ENCODE measurements at places on chromosomes 12 and 14.

- peak; percentile 30 for DNase-seq
Observed at GRCh38 chr12:57040750-57041149, 9.2 kb downstream of the MYO1A start.

- peak; percentile 52 for DNase-seq
Observed at GRCh38 chr12:123445388-123446332, 9.2 kb upstream of the RILPL2 start.

DNA sequence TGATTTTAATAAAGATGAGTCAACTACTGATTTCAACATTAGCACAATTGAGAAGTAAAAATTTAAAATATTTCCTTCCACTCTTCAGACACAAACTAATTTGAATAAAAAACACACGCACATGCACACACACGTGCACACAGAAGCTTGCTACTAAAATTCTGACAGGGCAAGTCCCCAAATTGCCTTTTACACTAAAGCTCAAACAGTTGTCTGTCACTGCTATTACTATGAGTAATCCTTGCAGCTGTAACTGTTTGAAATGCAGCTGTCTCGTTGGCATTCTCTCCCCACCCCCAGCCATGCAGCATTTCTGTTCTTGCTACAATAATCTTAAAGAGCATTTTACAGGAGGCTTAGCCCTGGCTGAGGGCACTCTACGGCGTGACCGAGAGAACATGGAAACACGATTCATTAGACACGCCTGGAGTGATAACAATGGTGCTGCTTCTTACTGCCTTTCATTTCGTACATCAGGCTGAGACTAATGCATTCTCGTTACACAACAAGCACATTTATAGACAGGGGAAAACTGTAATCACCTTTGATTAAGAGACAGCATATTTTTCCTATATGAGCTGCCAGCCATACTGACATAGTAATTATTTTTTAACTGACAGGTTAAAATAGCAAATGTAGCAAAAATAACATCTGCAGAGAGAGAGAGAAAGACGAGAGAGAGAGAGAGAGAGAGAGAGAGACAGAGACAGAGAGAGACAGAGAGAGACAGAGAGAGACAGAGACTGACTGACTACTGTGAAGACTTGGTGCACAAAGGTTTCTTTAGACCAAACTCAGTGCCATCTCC is 153.8 kb downstream of the MED13L start:
- peak; percentile 43 for DNase-seq

GRCh38 chr12:1553987-1554982 is 40.1 kb downstream of the FBXL14 start:
- DNase-seq = no peak

- no peak for DNase-seq
Observed at GRCh38 chr12:131735476-131736445, 24.9 kb downstream of the SFSWAP start.

DNA sequence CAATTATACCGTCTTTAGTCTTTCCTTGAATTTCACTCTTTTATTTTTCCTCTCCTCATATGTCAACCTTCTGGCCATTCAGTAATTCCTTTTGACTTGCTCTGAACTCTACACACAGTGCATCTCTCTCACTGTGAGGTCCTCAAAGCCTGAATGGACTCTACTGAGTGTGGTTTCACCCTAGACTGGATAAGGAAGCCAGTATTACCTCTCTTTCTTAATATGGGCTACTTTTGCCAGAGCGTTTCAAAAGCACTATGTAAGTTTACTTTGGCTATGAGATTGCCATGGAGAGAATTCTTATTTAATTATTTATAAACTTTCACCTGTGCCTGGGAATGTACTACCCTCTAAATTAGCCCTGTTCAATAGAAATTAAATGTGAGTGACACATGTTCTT is 343.5 kb upstream of the DDHD1 start:
- no peak for DNase-seq

DNA sequence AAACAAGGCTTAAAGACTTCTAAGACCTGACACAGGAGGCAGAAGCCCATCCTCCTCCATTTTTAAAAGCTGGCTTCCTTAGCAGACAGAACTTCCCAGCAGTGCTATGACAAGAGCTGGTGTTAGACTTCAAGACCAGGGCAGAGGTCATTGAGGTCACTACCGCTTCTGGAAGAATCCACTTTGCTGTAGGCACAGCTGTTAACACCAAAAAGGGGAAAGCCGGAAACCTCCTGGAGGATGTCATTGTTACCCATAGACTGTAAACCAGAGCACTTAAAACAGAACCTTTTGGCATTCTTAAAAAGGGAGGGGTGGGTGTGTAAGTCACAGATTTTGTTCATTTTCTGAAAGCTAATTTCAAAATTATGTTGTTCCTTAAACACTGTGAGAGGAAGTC is 445.7 kb downstream of the TMTC2 start:
- DNase-seq = no peak

GRCh38 chr14:20177433-20177974 is 13.2 kb upstream of the OR11G2 start:
- no peak for DNase-seq

GRCh38 chr12:79141776-79142175 is 277.2 kb downstream of the SYT1 start:
- no peak for DNase-seq

DNA sequence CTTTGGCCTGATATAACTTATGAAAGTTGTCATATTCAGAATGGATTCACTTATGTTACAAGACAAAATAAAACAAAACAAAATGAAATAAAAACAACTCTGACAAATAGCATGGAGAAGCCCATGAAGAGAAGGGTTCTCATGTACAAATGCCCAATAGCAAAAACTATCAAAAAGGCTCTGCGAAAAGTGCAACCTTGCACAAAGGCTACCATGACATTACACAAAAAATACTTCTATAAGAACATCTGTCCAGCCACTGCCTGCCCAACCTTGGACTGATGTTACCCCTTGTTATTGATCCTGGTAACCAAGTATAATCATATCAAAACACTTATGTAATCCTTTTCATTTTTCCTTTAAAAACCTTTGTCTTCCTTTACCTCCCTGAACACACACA is 213.0 kb downstream of the ATP23 start:
- DNase-seq = no peak

GRCh38 chr12:117508468-117508867 is 147.0 kb upstream of the NOS1 start:
- no peak for DNase-seq

- DNase-seq = peak; percentile 23
Observed at GRCh38 chr12:88538250-88538649, 42.0 kb downstream of the KITLG start.

GRCh38 chr14:67360470-67361206 is 510 bp downstream of the EIF2S1 start:
- no peak for DNase-seq

DNA sequence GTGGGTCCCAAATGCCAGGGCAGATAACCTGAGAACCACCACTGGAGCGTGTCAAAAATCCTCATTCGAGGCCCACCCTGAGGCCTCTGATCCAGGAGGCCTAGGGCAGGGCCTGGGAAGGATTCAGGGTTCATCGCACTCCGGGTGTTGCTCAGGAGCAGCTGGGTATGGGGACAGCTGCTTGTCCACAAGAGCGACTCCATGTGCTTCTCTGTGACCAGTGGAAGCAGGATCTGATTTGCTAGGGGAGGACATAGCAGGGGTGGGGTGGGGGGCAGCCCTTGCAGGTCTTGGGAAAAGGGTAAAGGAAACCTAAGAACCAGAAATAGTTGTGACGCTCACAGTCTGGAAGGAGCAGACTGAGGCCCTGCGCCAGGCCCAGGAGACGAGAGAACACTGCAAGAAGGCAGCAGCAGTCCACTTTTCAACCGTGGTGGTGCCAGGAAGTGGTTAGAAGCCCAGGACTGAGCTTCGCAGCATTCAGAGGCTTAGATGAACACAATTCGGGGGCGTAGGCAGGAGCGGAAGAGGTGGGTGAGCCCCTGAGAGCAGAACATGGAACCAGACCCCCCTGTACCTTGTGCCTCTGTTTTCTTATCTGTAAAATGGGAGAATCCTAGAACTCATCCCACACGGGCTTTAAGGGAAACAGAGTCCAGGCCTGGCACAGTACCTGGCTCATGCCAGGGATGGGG is 33.7 kb downstream of the ITPK1 start:
- DNase-seq = peak; percentile 63

DNA sequence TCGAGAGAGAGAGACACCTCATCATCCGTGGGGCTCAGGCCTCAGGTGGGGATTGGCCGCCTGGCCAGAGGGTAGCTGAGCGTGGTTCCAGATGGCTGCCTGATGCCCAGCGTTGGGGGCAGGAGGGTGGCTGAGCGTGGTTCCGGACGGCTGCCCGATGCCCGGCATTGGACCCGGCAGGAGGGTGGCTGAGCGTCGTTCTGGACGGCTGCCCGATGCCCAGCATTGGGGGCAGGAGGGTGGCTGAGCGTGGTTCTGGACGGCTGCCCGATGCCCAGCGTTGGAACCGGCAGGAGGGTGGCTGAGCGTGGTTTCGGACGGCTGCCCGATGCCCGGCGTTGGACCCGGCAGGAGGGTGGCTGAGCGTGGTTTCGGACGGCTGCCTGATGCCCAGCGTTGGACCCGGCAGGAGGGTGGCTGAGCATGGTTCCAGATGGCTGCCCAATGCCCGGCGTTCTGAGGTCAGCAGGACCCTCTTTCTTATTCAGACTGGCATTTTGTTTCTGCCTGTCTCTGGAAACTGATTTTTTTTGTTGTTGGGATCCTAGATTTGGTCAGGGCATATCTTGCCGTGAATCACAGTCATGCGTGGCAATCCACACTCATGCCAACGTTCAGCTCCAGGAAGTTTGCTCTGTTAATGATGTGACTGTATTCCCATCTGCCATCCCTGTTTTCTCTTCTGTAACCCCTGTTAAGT is 40.7 kb downstream of the GALNT9 start:
- no peak for DNase-seq

GRCh38 chr12:40152783-40153383 is 47.0 kb upstream of the SLC2A13 start:
- DNase-seq = peak; percentile 86

GRCh38 chr14:87066221-87066817 is 926.7 kb downstream of the GALC start:
- DNase-seq = no peak

DNA sequence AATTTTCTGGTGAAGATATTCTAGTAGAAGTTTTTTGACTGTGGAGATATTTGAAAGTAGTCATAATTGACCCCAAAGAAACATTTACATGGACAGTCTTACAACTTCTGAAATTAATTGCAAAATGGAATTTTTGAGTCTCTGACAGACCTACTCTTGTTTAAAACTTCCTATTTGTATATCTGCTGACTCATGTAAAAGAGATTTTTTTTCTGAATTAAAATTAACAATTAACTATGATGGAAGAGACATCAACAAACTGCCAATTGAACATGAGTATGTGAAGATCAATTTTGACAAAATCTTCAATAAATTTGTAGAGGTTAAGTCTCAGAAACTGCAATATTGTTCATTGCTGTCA is 108.5 kb upstream of the MAX start:
- peak; percentile 18 for DNase-seq

DNA sequence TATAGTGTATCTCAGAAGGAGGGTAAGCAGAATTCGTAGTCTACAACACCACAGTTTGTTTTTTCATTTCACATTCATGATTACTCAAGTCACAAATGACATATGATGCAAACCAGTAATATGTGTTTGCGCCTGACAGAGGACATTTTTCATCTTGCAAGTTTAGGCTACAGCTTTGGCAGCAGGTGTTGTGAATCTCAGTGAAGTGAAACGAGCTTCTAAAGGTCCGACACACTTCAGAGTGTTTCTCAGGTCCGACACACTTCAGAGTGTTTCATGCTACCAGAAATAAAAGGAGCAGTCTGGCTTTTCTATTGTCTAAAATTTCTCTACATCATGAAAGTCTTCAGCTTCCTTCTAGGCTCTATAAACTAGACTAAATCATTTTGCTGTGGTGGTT is 22.7 kb downstream of the CLEC14A start:
- DNase-seq = no peak

GRCh38 chr12:123690191-123690840 is 19.4 kb downstream of the TCTN2 start:
- DNase-seq = no peak

Data from suppressor macrophage (primary cell).